CD4-positive, alpha-beta T cell treated with Interleukin-1 beta for 1 hour (primary cell): ENCODE measurements at places on chromosomes 12 and 14.

DNA sequence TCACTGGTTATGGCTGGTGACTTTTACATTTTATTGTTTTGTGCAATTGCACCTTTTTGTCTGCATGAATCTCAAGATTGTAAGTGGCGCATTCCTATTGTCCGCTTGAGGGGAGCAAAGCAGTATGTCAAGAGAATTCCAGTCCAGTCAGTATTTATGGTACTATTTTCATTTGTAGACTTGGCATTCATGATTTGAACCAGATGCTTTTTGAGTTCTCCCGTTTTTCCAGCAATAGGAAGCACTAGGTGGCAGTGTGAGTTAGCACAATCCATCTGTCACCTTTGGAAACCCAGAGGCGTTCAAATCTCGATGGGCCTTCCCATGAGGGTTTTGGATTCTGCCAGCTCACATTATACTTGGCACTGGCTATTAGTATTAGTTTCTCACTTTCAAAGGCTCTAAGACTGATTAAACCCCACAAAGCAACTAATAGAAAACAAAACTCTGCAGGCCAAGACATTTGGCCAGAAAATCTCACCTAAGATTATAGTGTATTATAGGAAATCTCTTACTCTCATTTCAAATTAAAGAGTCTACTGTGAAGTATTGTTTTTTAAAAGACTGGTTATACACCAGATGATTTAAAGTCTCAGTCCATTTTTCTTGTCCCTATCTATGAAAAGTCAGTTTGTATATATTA lies 2.2 kb downstream of the DACT1 start:
- DNase-seq, result no peak

GRCh38 chr12:127044836-127045235 lies 1222.1 kb upstream of the TMEM132C start:
- DNase-seq, result no peak

DNA sequence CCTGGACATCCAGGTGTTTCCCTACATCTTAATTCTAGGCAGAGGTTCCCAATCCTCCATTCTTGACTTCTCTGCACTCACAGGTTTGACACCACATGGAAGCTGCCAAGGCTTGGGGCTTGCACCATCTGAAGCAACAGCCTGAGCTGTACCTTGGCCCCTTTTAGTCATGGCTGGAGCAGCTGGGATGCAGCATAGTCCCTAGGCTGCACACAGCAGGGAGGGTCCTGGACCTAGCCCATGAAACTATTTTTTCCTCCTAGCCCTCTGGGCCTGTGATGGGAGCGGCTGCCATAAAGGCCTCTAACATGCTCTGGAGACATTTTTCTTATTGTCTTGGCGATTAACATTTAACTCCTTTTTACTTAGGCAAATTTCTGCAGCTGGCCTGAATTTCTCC lies 417.2 kb upstream of the FLRT2 start:
- DNase-seq, result no peak

DNA sequence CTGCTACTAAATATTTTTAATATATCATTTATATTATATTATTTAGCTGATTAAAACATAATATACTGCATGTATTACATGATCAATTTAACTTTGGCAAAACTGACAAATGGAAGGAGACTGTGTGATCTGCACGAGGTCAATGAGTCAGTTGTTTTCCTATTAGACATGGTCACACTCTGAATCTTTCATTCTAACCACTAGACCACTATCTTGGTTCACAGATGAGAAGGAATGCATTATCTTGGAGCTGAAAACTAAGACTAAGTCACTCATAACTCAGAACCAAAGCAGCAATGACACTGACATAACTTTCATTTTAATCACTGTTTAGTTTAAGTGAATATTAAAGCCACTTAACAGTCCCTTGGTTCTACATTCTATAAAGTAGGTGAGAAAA lies 37.4 kb downstream of the GNPTAB start:
- no peak for DNase-seq

DNA sequence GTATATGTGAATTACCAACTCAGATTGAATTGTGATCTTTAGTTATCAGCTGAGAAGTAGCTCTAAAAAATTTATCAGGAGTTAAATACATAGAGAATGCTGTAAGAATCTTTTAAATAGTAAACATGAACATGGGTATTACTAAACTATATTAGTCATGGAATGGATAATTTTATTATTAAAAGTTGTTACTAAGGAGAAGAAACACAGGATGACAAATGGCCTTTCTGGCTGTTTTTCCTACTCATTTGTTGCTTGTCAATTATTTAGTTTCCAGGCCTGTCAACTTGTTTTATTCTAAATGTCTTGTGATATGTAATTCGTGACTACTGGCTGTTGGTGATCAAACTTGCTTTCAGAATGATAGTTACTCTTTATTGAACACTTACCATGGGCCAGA lies 58.7 kb downstream of the KTN1 start:
- DNase-seq, result no peak

GRCh38 chr12:6310771-6311610 lies 509 bp downstream of the PLEKHG6 start:
- no peak for DNase-seq

GRCh38 chr12:107355004-107355565 lies 261.7 kb upstream of the CRY1 start:
- no peak for DNase-seq

- DNase-seq, result peak; percentile 30
Observed at GRCh38 chr14:52352569-52352968, 38.5 kb downstream of the PTGER2 start.

GRCh38 chr14:59103396-59103795 lies 85.1 kb upstream of the DAAM1 start:
- no peak for DNase-seq
